COR-L47 (cell line): ENCODE measurements at places on chromosomes 7 and 10.
A peak's percentile ranks its signal among the peaks of the same experiment; 100 is the strongest.

GRCh38 chr10:47039562-47039913 is 128.3 kb downstream of the PTPN20 start:
- DNase-seq: no peak

- DNase-seq: no peak
Measured at GRCh38 chr7:43302211-43302711, 189.8 kb downstream of the HECW1 start.

GRCh38 chr7:136687693-136688322 is 180.6 kb upstream of the CHRM2 start:
- peak; percentile 0 for DNase-seq

GRCh38 chr10:12945690-12946359 is 55.7 kb downstream of the CCDC3 start:
- DNase-seq: no peak

DNA sequence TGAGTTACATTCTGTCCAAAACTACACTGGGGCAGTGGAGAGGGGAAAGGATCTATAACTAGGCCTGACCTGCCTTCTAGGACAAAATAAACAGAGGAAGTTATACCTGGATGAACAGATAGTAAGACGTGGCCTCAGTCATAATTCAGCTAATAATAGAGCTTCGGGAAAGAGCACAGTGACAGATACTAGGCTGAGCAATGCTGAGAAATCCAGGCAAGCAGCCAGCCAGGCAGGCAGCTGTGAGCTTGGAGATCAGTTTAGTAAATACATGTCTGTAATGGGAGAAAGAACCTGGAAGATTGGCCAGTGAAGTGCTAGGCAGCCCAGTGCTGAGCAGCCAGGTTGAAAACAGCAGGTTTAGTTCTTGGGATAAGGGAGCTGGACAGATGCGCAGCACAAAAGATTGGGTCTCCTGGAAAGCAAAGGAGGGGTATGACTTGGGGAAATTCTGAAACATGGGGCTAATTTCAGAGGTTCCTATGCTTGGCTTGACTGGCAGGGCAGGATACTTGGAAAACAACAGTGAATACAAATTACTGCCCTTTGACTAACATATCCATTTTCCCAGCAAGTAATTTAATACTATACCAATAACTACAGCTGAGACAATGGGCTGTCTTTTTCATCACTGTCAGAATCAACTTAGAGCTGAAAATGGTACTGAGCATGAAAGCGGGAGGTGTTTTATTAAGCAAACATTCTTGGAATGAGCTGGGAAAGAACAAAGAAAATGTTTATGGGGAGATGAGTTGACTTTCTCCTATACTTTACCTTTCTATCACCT is 140.8 kb downstream of the DGKB start:
- peak; percentile 88 for DNase-seq

GRCh38 chr10:660970-661596 is 28.4 kb downstream of the DIP2C start:
- DNase-seq: no peak

DNA sequence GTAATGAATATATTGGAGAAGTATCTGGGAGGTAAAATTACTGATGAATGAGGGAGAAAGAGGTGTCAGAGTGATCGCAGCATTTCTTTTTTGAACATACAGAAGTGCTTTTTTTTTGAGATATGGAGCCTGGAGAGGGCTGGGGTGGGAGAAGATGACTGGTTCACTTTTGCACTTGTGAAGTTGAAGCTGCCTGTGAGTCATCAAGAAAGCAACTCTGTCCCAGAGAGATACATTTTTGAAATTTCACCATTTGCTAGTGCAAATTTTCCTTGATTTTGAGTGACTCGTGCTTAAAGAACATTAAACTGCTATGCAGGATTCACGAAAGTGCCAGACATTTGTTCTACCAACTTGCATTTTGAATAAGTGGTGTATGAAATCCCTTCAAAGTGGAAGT is 81.8 kb downstream of the ADRA2A start:
- DNase-seq: no peak

- no peak for DNase-seq
Measured at GRCh38 chr7:147478796-147479195, 1111.8 kb upstream of the C7orf33 start.

- no peak for DNase-seq
Measured at GRCh38 chr7:20896996-20897395, 110.3 kb upstream of the SP8 start.

- no peak for DNase-seq
Measured at GRCh38 chr7:15042285-15043065, 139.9 kb upstream of the DGKB start.

DNA sequence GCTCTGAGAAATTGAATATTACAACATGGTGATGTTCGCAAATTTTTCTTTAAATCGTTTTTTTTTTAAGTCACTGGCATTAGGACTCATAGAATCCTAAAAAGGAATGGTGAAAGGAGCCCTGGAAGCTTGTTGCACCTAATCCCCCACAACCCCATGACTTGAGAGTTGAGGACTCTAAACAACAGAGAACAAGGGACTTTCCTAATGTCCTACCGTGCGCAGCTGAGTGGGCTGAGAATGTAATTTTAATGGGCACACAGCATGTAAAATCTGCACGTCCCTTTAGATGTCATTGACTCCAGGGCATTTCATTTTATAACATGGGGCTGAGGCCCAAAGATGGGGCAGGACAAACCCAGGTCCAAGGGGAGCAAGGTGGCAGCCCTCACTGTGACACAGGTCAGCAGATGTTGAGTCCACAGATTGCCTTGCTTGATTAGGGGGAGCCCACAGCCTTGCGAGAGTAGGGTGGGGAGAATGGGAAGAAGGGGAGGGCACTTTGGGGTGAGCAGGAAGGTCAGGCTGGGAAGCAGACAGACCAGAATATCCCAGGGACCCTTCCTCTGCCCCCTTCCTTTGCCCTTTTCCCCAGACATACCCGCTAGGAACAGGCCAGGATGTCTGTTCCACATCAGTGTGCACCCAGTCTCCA is 208.4 kb upstream of the ZMIZ1 start:
- DNase-seq: no peak

DNA sequence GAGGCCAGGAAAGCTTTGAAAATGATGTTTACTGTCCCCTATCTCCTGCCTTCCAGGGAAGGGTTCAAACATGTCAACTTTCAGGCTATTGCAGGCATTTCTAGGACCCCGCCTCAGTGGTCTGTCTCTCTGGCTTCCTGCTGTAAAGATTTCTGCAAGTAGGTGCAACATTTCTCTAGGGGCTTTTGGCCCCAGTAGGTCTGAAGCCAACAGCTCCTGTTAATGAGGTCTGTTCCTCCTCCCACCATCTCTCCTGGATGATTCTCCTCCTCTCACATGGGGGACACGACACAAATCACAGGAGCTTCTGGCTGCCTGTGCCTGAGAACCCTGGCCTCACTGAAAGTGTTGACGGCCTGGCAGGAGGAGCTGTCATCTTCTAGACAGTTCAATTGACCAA is 194.3 kb downstream of the CYP26A1 start:
- no peak for DNase-seq

DNA sequence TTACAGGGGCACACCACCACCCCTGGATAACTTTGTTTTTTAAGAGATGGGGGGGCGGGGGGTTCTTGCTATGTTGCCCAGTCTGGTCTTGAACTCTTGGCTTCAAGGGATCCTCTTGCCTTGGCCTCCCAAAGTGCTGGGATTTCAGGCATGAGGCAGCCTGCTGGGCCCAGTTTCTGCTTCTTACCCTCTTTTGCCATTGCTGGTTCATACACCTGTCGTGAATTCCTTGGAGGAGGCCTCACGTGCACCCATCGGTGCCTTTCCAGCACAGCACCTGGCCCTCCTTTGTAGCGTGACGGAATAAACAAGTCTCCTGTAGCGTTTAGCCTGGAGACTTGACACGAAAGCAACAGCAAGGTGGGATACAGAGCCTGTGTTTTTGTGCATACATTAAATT is 75.5 kb downstream of the CARD11 start:
- no peak for DNase-seq

DNA sequence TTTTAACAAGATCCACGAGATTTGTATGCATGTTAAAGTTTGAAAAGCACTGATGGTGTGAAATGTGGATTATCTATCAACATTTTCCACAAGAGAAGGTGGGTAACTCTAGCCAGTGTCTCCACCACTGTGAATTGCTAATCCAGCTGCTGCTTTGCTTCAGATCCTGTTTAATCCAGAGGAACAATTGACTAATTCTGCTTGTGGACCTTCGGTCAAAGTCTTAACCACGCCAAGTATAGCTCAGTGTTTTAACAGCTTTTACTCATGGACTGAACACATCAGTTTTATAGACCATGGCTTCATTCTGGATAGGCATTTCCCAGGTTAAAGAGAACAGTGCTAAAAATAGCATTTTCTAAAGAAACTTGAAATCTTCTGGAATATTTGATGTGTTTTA is 23.5 kb downstream of the ADK start:
- no peak for DNase-seq

- DNase-seq: no peak
Measured at GRCh38 chr7:158044482-158044823, 543.2 kb downstream of the PTPRN2 start.

DNA sequence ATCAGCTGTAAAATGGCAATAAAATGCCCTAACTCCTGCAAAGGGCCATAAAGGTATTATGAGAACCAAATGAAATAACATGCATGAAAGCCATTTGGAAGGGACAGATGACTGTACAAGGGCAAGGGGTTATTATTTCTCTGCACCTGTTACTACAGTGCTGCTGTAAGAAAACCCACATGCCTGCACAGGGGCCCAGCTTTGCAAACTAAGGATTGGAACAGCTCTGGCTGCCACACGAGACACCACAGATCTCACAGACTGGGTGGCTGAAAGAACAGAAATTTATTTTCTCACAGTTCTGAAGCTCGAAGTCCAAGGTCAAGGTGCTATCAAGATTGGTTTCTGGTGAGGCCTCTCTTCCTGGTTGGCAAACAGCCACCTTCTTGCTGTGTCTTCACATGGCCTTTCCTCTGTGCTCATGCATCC is 409.0 kb upstream of the NRP1 start:
- no peak for DNase-seq

DNA sequence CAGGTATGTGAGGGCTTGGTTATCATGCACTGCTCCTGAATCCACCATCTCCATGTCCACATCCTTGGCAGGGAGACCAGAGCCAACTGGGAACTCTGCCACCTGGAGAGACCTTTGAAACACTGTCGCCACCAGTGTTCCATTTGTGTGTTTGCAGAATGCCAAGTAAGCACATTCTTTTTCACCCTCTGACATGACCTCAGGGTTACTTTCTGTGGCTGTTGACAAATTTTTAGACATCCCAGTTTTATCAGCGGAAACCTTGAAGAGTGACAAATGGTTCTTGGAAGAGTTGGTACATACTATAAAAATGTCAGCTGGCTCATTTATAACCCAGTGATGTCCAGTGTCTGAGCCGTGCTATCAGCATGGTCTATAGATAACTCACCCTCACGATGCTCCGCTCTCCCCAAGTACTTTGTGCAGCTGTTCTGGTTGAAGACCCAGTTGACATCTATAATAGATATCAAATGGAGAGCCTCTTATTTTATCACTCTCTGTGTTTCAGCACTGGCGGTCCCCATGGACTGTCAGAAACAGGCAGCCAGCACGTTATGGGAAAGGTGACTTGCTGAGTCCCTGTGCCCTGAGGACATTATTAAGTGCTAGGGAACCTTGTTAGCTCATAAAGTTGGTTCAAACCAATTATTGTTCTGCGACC is 563.1 kb upstream of the GALNT17 start:
- DNase-seq: no peak
